Aorta (tissue), 5 donors: ENCODE measurements at places on chromosomes 12 and 14. TPM values are rescaled to one million over a fixed set of nuclear protein-coding genes. Genes with fewer than 3 reads are reported as not detected.
A peak's percentile ranks its signal among the peaks of the same experiment; 100 is the strongest.

DNA sequence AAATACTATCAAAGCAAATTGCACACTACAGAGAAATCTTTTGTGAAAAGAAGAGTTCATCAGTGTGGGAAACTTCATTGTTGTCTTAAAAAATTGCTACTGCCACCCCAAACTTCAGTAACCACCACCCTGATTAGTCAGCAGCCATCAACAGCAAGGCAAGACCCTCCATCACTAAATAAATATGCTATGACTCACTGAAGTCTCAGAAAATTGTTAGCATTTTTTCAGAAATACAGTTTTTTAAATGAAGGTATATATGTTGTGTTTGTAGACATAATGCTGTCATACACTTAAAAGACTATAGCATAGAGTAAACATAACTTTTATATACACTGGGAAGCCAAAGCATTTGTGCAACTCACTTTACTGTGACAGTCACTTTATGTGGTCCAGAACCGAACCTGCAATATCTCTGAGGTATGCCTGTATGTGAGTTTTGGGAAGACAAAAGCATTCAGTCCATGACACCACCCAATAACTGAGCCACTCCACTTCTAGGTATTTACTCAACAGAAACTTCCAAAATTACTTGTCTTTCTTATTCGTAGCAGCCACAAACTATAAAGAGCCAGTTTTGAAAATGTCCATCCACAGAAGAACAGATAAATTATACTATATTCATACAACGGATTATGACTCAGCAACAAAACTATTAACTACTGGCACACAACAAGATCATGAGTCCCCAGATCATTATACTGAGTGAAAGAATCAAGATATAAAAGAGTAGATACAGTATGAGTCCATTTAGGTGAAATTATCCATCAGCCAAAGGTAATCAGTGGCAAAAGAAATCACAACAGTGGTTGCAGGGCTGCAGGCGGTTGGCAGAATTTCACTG lies 649.6 kb downstream of the BCL11B start:
- H3K27ac ChIP-seq, result no peak overlapping the region
- H3K36me3 ChIP-seq, result no peaks in the 10 kb centered on the region
- H3K27me3 ChIP-seq, result no peaks in the 10 kb centered on the region
- H3K4me1 ChIP-seq, result no peaks in the 10 kb centered on the region
- no peak overlapping the region for H3K4me3 ChIP-seq
- DNase-seq, result no peak

- H3K4me1 ChIP-seq, result no peaks in the 10 kb centered on the region
- no peak for DNase-seq
- no peaks in the 10 kb centered on the region for H3K27me3 ChIP-seq
- H3K4me3 ChIP-seq, result no peak overlapping the region
Observed at GRCh38 chr12:105279460-105280056, 43.6 kb upstream of the APPL2 start.

- no peak for DNase-seq
- H3K4me1 ChIP-seq, result no peaks in the 10 kb centered on the region
- no peaks in the 10 kb centered on the region for H3K36me3 ChIP-seq
- no peak overlapping the region for H3K27ac ChIP-seq
- H3K27me3 ChIP-seq, result no peaks in the 10 kb centered on the region
Observed at GRCh38 chr12:101582937-101583336, 11.8 kb upstream of the MYBPC1 start.

- H3K4me3 ChIP-seq, result no peak overlapping the region
- no peaks in the 10 kb centered on the region for H3K27me3 ChIP-seq
- DNase-seq, result no peak
- H3K36me3 ChIP-seq, result no peaks in the 10 kb centered on the region
- H3K4me1 ChIP-seq, result no peaks in the 10 kb centered on the region
Observed at GRCh38 chr12:14607568-14607967, 39.9 kb upstream of the PLBD1 start.

GRCh38 chr12:76081909-76082308 lies 2.6 kb downstream of the NAP1L1 start:
- H3K36me3 ChIP-seq, result no peaks in the 10 kb centered on the region
- H3K27ac ChIP-seq, result no peak overlapping the region
- H3K4me1 ChIP-seq, result no peaks in the 10 kb centered on the region
- H3K27me3 ChIP-seq, result no peaks in the 10 kb centered on the region
- H3K4me3 ChIP-seq, result no peak overlapping the region
- no peak for DNase-seq

GRCh38 chr14:102998393-102998792 lies 59.0 kb downstream of the CDC42BPB start:
- H3K27me3 ChIP-seq, result no peaks in the 10 kb centered on the region
- no peaks in the 10 kb centered on the region for H3K4me1 ChIP-seq
- H3K4me3 ChIP-seq, result no peak overlapping the region
- peak; percentile 33 for DNase-seq
- H3K27ac ChIP-seq, result no peak overlapping the region
- H3K36me3 ChIP-seq, result no peaks in the 10 kb centered on the region

- H3K36me3 ChIP-seq, result no peaks in the 10 kb centered on the region
- DNase-seq, result peak; percentile 86
- no peaks in the 10 kb centered on the region for H3K4me1 ChIP-seq
- peak overlapping the region; percentile 3 for H3K27ac ChIP-seq
Observed at GRCh38 chr12:56628671-56629458, 1.3 kb downstream of the BAZ2A start.

DNA sequence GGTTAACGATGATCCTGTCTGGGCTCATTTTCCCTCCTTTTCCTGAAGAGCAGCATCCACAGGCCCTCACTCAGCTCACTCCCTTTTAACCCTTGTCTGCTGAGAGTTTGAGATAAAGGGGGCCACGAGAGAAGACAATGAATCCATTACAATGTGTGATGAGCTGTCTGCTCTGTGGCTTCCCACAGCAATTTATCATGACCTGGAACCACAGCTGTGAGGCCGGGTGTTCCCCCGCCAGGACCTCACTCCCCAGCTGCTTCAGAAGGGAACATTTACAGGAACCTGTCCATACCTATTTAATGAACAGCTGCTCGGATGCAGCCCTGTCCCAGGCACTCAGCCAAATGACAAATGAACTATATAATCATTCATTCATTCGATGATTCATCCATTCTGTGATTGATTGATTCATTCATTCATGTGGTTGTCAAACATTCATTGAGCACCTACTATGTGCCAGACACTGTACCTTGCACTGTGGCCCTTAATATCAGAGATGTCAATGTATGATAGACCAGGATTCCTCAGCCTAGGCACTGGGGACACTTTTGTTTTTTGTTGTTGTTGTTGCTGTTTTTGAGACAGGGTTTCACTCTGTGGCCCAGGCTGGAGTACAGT lies 18.5 kb upstream of the P2RX7 start:
- H3K36me3 ChIP-seq, result no peaks in the 10 kb centered on the region
- no peaks in the 10 kb centered on the region for H3K4me1 ChIP-seq
- H3K27me3 ChIP-seq, result no peaks in the 10 kb centered on the region

- no peaks in the 10 kb centered on the region for H3K4me1 ChIP-seq
- no peaks in the 10 kb centered on the region for H3K27me3 ChIP-seq
- H3K27ac ChIP-seq, result no peak overlapping the region
- no peaks in the 10 kb centered on the region for H3K36me3 ChIP-seq
Observed at GRCh38 chr12:118034429-118035189, 18.1 kb downstream of the RFC5 start.

DNA sequence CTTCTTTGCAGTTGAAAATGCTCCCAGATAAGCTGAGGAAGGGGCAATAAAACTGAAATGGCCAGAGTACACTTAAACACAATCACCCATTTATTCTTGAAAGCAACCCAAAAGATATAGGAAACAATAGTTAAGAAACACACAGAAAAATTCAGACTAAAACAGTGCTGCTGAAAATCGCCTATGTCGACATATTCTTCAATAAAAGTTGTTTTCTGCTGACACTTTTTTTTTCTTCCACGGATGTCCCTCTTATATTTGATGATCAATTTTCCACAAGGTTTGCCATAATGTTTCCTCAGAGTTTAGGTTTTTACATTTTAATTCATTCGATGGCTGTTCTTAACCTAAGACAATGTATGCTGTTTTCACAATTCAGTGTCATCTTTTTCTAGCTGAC lies 74.2 kb downstream of the TPH2 start:
- H3K27me3 ChIP-seq, result no peaks in the 10 kb centered on the region
- no peaks in the 10 kb centered on the region for H3K4me1 ChIP-seq
- H3K27ac ChIP-seq, result no peak overlapping the region

- H3K27ac ChIP-seq, result no peak overlapping the region
- no peaks in the 10 kb centered on the region for H3K27me3 ChIP-seq
- H3K4me3 ChIP-seq, result no peak overlapping the region
Observed at GRCh38 chr12:117580015-117580717, 218.7 kb upstream of the NOS1 start.

- no peaks in the 10 kb centered on the region for H3K27me3 ChIP-seq
- no peak for DNase-seq
- H3K4me1 ChIP-seq, result no peaks in the 10 kb centered on the region
- H3K36me3 ChIP-seq, result no peaks in the 10 kb centered on the region
Observed at GRCh38 chr12:94678379-94678778, 28.0 kb upstream of the TMCC3 start.

DNA sequence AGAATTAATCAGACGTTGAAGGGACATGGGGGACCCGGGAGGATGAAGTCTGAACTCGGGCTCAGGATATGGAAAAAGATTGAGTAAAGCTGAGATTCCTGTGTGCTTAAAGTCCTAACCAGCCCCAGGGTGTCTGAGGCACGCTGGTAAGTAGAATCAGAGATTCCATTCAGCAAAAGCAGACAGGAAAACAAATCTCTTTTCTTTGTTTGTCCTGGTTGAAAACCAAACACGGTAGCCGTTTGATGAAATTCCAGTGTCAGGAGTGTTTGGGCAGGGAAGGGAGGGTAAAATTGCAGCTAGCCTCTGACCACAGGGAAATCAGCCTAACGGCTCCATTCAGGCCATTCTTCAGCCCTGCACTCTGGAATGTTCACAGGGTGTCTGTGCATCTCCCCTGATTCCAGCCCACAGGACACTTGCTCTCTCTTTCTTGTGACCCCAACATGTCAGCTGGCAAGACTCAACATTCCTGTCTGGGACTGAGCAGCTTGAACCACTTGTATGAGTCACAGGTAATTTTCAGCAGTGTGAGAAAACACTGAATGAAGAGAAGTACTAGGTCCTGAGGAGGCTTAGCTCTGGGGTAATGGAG lies 31.0 kb downstream of the NINJ2 start:
- H3K36me3 ChIP-seq, result no peaks in the 10 kb centered on the region
- H3K4me3 ChIP-seq, result no peak overlapping the region
- DNase-seq, result no peak
- H3K27ac ChIP-seq, result peak overlapping the region; percentile 76
- no peaks in the 10 kb centered on the region for H3K27me3 ChIP-seq

DNA sequence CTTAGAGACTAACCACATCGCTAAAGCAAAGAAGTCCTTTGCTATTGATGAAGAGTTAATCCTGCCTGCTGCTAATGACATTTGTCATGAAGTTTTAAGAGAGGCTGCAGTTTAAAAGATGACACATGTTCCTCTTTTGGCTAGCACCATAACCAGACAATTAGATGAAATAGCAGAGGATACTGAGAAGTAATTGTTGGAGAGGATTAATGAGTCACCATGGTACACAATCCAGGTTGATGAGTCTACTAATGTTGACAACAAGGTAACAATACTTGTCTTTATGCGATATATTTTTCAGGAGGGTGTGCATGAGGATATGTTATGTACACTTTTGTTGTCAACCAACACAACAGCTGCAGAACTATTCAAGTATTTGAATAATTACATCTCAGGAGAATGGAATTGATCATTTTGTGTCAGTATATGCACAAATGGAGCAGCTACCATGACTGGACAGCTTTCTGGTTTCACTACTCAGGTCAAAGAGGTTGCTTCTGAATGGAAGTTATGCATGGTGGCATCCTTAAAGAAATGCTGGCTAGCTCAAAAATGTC lies 56.7 kb downstream of the LRRIQ1 start:
- H3K4me1 ChIP-seq, result no peaks in the 10 kb centered on the region
- H3K36me3 ChIP-seq, result no peaks in the 10 kb centered on the region
- H3K27me3 ChIP-seq, result no peaks in the 10 kb centered on the region

DNA sequence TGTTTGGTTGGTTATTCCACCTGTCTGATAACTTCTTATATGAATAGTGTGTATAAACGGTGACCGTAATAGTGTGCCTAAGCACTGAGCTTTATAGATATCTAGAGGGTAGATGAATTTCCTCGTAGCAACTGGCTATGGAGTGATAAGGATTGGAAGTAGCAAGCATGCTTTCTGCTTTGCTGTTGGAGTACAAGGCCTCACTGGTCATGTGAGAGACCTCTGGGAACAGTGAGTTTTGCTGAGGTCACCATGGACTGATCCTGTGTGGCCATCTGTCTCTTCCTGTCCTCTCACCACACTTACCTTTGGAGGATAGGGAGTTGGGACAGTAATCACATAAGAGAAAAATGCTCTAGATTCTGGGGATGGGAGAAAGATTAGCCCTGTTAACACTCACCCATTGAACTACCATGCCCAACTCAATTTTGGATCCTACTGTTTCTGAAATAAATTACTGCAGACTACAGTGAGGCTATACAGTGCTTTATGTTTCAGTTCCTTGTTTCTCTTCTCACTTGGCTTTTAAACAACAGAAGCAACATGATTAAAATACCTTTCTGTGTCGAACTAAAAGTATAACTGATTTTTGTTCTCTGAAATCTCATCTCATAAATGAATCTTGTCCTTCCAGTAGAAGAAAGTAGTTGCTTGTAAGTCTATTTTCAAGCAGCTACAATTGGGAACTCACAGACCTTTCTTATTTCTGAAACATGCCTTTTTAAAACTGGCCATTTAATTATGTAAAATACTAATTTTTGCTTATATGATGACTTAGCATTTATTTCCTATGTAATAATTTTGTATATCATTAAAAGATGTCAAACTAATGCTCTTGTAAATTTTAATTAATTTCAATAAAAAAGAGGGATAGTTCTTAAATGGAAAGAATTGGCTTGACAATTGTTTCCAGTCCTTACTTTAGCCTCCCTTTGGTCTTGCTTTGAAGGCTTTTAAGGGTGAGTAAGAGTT lies 8.3 kb downstream of the TMX1 start:
- H3K36me3 ChIP-seq, result peaks cover 2% of the 10 kb centered on the region
- no peak overlapping the region for H3K27ac ChIP-seq
- H3K27me3 ChIP-seq, result no peaks in the 10 kb centered on the region
- no peak for DNase-seq
- H3K4me1 ChIP-seq, result no peaks in the 10 kb centered on the region
- H3K4me3 ChIP-seq, result no peak overlapping the region

GRCh38 chr12:75489613-75490210 lies 9.2 kb downstream of the GLIPR1 start:
- H3K4me3 ChIP-seq, result peak overlapping the region; percentile 18
- H3K4me1 ChIP-seq, result peaks cover 5% of the 10 kb centered on the region

DPPA3 gene
- not detected for total RNA-seq

CCND2 gene
- total RNA-seq, result 170 TPM

NKX2-1 gene
- total RNA-seq, result not detected

RASAL1 gene
- total RNA-seq, result not detected

RAB21 gene
- 113 TPM for total RNA-seq
